ENCODE measurements at places on chromosomes 1 and 21.

GRCh38 chr1:29544406-29544805, 308.1 kb downstream of the PTPRU start:
- no peak for DNase-seq

- DNase-seq = no peak
These were observed 24.5 kb downstream of the BACH1 start for GRCh38 chr21:29323189-29323588.

DNA sequence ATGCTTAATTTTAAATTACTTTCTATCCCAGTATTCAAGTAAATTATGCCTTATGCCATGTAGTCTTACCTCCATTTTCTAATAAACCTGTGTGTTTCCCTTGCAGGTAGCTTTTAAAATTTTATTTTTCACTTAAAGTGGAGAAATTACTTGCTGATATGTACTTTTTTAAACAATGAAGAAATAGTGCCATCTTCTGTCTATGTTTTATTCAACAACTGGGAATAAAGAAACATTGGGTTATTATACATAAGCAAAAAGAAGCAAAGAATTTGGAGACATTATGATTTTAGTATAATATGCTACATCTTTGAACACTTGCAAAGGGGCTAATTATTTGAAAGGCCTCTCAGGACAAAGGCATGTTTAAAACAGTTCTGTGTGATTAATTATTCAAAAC, 1912.9 kb downstream of the MRPL39 start:
- no peak for DNase-seq

- DNase-seq = no peak
These were observed 1.3 kb upstream of the SLC6A17 start for GRCh38 chr1:110148961-110149360.

GRCh38 chr21:46554431-46555224, 50.3 kb downstream of the S100B start:
- DNase-seq = no peak

- DNase-seq = no peak
These were observed 9.9 kb upstream of the BNIPL start for GRCh38 chr1:151026460-151026859.

- no peak for DNase-seq
These were observed 39.7 kb downstream of the RNASEL start for GRCh38 chr1:182549346-182549745.

DNA sequence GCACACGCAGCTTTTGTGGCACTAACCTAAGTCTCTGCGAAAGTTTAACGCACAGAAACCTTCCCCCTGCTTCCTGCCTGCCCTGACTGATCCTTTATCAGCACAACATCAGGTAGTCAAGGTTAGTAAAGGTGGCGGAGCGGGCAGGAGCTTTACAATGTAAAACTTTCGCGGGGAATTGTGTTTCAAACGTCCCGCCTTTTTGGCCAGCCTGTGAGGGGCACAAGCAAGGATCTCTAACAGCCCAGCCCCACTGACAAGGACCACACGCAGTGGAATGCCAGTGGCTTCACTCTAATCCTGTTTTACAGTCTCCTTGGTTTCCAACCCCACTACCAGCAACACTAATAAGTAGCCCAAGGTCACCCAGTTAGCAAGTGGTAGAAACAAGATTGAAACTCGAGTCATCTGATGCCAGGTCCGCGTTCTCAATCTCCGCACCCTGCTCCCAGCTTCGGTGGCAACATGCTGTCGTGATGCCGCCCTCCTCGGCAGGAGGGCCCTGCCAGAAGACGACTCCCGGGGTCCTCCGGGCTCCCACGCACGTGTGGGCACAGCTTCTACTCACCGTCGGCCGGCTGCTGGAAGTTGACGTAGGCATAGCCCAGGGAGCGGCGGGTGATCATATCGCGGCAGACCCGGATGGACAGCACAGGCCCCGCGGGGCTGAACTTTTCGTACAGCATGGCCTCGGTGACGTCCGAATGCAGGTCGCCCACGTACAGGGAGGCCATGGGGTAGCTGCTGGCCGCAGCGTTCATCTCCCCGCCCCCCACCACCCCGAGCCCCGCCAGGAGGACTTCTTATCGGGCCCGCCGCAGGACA, 1.2 kb downstream of the PABPC4 start:
- DNase-seq = no peak
